ENCODE measurements at places on chromosomes 7 and 10.
A peak's percentile ranks its signal among the peaks of the same experiment; 100 is the strongest.

DNA sequence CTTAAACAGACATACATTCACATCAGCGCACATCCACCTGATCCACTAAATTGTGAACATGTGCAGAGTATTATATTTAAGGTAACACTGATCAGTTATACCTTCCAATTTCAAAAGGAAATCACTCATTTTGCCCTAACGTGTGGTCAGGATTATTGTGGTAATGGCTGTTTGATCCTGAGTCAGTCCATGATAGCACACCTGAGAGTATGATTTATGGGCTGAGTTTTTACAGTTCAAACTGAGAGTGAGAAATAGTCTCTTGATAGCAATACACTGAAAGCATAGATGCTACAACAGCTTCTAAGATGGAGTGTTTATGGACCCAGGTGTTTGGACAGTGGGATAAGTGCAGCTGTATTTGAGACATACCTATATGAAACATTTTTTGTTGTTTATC is 96.7 kb downstream of the KIF20B start:
- DNase-seq, result no peak

- no peak for DNase-seq
These were observed 175.3 kb downstream of the MBL2 start for GRCh38 chr10:52597189-52597863.

GRCh38 chr10:127354992-127355391 is 158.6 kb upstream of the INSYN2A start:
- DNase-seq, result no peak

DNA sequence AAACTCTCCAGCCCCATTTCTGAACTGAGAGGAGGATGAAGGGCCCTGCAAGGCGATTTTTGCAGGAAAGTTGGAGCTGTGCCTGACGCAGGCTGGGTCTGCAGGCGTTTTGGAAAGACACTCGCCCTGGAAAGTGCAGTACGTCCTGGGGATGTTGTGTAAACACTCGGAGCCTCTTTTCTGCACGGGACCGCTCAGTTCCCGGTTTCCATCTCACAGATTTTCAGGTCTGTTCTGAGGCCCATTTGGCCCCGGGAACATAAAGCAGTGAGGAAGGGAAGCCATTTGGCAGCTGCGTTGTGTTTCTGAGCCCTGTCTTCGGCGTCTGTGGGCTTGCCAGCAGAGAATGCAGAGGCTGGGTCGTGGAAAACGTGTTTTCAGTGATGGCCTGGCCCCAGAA is 655.0 kb upstream of the MGMT start:
- DNase-seq, result no peak

DNA sequence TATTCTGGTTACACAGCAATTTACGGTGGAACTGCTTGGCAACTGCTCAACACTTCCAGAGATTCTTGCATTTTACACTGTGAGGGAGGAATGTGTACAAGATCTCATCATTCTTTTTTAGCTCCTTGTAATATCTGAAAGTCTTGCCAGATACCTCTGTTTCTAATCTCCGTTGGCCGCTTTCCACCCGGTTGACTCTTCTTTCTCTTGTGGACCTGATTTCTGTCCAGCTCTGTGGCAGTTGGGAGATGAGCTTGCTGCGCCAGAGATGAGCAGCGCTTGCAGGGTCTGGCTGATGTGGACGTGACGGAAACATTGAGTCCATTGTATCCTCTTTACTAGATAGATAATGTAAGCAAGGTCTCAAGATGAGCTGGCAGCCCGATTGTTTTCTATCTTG is 27.6 kb downstream of the SPAG6 start:
- DNase-seq, result no peak

- peak; percentile 6 for DNase-seq
These were observed 307.4 kb upstream of the AOAH start for GRCh38 chr7:37031571-37032257.

- no peak for DNase-seq
These were observed 13.6 kb downstream of the PRXL2A start for GRCh38 chr10:80421707-80422536.

DNA sequence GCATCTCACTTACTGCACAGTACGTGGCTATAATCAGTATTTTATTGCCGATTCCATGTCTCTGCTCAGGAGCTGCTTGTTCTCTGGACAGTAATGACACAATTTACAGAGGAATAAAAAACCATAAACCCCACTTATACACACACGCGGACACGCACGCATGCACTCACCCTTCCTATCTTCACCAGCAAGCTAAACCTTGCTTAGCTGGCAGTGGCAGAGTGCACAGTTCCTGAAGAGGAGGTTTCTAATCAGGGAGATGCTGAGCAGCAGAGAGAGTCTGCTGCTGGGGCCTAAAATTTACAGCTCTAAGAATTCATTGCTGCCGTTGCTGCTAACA is 66.3 kb downstream of the SND1 start:
- no peak for DNase-seq

DNA sequence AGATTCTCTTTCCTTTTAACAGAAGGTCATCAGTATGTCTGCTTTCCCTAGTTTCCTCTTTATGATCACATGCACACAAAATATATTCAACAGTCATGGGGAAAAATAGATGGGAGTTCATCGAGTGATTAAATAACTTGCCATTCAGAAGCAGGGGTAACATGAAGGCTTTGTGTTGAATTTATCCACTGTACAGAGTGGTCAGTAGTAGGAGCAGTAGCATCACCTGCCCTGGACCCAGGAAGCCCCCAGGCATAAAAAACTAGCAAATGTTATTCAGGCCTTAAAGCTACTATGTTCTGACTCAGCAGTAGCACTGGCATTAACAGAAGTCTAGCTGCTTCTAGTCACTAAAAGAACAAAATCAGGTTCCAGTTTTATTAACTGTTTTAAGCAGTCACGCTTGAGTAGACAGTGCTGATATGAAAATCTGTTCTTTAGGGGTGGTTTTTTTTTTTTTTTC is 31.4 kb upstream of the FAM133B start:
- no peak for DNase-seq

DNA sequence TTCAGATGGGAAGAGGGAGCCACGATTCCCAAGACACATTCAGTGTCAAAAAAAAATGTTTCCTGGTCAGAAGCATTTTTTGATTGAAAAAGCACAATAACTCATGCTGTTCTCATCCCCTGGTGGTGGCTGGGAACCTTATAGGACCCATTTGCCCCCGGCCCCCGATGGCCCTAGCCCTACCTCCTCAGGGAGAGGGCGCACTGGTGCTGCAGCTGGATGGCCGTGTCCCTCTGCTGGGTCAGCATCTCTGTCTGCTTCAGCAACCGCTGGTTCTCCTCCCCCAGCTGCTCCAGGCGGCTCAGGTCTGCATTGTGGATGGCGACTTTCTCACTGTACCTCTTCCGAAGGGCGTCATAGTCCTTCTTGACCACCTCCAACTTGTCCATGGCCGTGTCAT is 83.3 kb downstream of the DLG5 start:
- DNase-seq, result no peak

DNA sequence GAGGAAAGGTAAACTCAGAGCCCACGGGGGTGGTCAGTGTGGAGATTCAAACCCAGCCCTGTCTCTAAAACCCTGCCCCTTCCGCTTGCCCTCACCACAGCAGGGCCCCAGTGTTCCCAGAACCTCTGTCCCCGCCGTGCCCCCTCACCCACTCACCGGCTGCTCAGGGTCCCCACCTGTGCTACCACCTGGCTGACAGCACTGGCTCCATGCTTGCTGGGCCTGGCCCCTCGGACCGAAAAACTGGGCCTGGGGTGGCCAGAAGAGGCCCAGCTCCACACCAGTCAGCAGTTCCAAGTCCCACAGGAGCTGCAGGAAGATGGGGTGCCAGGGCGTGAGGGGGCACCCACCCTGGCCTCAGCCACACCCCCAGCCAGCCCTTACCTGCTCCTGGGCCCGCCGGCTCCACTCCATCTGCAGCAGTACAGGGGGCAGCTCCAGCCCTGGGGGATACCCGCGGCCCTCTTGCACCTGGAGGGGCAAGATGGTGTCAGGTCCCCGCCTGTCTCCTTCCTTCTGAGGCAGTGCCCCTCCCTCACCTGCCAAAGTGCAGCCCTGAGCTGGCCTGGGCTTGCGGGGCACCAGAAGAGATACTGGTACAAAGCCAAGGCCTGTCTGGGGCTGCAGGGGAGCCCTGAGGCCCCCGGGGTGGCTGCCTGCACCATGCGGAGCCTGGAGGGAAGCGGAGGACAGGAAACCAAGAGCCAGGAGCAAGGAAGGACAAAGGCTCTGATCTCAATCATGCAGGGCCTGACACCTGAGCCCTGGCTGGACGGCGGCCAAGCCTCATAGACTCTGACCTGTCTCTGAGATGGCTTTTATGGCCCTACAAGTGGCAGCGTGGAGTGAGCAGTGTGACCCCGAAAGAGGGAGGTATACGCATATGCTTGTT is 11.7 kb downstream of the ATP6V1F start:
- DNase-seq, result no peak

DNA sequence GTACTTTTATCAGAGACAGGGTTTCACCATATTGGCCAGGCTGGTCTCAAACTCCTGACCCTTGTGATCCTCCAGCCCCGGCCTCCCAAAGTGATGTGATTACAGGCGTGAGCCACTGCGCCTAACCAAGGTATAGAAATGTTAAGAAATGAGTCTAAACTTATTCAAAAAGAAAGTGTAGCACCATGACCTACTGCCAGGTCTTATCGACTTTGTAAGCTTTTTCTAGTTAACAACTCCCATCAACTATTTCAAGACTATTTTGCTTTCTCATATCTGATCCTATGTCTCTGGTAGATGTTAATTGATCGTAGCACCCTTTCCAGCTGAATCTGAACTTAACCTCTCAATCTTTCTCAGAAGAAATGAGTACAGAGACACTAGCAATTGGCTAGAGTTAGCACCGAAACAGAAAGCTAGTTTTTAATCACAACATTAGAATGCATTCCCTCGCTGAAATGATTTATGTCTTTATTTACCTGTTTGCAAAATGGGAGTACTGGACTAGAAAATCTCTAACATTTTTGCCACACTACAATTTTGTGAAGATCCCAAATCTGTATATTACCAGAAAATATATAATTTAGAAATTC is 114.0 kb upstream of the HGF start:
- DNase-seq, result no peak

DNA sequence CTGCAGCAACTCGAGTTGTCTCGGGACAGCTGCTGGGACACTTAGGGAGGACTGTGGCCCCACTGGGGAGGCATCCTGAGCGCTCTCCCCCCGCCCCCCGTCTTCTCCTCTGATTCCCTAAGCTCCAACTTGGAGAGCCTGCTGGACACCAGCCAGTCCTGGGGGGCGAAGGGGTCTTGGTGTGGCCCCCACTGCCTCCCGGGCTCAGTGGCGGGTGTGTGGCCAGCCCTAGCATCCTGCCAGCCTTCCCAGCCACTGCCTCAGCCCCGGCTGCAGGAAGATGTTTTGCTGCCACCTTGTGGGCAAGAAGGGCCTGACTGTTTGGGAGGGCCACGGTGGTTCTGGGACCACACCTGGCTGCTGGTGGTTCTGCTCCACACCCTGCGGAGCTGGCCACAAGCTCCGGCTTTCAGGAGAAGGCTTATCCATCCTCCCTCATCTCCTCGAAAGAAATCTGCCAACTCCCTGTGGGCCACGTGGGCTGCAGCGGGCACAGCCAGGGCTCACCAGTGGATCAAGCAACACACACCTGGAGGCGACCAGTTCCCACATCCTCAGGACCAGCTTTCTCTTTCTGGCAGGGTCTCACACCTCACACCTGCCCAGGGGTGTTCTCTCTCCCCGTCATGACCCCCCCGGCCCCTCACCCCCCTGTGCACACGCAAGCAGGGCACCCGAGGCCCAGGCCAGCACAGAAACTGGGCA is 24.8 kb downstream of the AGAP3 start:
- peak; percentile 59 for DNase-seq

GRCh38 chr7:29193316-29194205 is 1.0 kb upstream of the CHN2 start:
- no peak for DNase-seq

DNA sequence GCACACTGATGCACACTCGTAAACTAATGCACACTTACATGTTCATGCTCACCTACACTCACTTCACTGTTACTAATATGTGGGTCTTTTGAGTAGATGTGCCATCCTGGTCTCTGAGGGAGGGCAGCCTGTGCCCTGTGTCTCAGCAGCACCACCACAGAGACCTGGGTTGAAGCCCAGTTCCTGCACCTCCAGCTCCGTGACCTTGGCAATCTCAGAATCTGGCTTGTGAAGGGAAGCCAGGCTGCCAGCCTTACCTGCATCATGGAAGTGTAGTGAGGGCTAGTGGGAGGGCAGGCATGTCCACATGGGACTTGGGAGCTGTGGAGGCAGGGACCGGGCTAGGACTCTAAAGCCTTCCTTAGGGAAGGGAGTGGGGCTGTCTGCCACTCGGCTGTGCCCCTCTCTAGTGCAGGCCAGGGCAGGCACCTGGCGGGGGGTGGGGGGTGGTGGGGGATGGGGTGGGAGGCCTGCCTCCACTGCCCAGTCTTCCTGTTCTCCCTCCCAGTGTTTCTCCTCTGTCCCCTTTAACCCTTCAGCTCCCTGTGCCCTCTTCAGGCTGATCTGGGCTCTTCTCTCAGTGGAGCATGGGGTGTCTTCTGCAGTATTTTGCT is 8.1 kb downstream of the ADCY1 start:
- DNase-seq, result no peak

DNA sequence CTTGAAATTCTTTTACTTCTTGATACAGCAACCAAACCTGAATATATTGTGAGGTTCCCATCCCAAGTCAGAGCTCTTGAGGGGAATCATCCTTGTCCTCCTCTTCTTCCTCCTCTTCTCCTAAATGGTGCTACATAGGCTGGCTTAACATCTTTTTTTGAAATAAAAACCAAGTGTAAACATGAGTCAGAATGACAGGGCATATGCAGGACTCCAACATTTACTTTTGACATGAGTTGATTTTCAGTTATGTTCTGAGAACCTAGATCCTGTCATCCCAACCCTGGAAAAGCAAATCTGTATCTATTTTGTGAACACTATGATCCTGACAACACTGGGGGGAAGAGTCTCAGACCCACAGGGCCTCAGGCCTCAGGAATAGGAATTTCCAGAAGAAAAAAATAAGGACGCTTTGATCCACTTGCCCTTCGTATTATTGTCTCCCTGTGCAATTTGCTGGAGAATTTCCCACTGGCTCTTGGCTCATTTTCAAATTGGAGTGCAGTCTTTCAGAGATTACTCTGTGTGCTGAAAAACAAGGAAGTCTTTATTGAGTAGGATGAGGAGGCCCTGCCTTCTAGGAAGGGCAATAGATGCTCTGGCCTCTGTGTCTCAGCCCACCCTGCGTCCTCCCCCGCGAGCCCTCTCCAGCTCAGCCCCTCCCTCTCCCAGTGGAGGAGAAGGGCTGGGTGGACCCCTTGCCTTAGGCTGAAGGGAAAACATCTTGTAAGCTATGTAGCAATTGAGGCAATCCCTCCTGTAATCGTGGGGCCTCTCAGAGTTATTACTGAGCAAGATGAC is 121.6 kb downstream of the CREB5 start:
- DNase-seq, result no peak

DNA sequence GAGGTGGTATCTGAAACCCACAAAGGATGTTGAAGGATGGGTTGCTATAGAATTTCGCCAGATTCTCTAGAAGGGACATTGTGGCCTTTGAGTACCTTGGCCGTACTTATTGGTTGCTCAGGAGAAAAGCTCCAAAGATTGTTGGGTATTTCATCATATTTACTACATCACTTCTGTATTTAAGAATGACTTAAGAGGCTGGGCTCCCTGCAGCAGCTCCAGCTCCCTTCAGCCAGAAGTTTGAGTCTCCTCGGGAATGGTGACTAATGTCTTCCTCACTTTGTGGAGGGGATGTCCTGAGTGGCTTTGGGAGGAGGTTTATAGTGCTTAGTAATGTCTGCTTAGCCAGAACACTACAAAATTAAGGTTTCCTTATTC is 18.1 kb downstream of the MINDY4 start:
- DNase-seq, result no peak

GRCh38 chr10:97810446-97810845 is 38.6 kb upstream of the SFRP5 start:
- DNase-seq, result no peak

- DNase-seq, result no peak
These were observed 1.2 kb downstream of the MLXIPL start for GRCh38 chr7:73622909-73623797.
